ENCODE measurements at places on chromosomes 7 and 10. TPM values are rescaled to one million over a fixed set of nuclear protein-coding genes. Genes with fewer than 3 reads are reported as not detected.
A peak's percentile ranks its signal among the peaks of the same experiment; 100 is the strongest.

FAM25C gene
- polyA plus RNA-seq, result not detected

ZNF282 gene
- polyA plus RNA-seq, result 9.3 TPM

TMEM213 gene
- polyA plus RNA-seq, result 96.9 TPM

DNA sequence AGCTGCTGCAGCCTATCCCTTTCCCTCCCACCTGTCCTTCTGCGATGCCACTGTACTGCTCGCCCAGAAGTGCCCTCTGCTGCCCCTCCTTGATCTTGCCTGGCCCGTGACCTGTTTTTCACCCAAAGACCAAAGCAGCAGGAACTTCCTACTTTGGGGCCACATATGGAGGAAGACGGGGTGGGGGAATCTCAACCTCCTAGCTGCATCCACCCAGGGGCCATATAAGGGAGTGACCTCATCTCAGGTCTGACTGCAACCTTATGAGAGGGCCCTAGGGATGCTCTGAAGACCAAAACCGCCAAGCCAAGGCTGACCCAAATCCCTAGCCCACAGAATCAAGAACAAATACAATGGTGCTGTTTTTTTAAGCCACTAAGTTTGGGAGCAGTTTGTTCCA, 15.7 kb downstream of the PRKCQ start:
- no peak for DNase-seq

GRCh38 chr7:120395526-120396019, 122.6 kb downstream of the KCND2 start:
- no peak for DNase-seq

DNA sequence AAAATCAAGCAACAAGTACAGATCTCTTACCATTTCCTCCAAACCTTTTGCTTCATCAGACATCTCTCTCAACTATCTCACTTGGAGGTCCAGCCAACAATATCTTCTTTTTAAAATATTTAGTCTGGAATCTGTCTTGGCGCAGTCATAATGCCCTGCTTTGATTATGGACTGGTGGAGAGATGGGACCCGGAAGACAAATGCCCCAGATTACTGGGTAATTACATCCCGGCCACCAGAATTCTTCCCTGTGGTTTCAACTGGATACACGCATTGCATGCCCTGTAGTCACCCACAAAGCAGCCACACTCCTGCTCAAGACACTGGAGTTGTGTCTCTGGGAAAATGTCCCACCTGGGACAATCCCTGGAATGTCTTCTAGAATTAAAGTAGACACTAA, 65.5 kb downstream of the BPGM start:
- no peak for DNase-seq

GRCh38 chr10:56449770-56450169, 88.7 kb upstream of the ZWINT start:
- no peak for DNase-seq

GRCh38 chr10:53430974-53431373, 658.4 kb upstream of the MBL2 start:
- DNase-seq, result no peak

- DNase-seq, result peak; percentile 65
Observed at GRCh38 chr10:77422491-77423338, 214.9 kb downstream of the KCNMA1 start.

GRCh38 chr7:102845346-102845745, 67.5 kb upstream of the LRRC17 start:
- DNase-seq, result no peak

GRCh38 chr10:63430091-63430998, 35.4 kb downstream of the JMJD1C start:
- peak; percentile 27 for DNase-seq
